Jurkat, Clone E6-1 (cell line): ENCODE measurements at places on chromosomes 6 and 20.

DNA sequence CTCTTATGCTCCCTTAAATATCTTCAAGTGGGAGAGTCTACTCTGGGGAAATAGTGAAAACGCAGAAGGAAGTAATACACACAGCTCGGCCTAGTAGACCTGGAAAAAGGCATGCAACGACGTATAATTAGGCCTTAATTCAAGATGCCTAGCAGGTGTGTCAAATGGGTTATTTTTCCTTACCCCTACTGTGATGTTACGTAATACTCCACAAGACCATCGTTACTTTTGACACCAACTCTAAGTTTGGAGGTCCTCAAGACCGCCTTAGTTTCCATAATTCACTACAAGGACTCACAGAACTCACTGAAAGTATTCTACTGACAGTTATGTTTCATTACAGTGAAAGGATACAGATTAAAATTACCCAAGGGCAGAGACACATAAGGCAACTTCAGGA lies 1024.3 kb upstream of the MAP3K7 start:
- DNase-seq, result no peak

DNA sequence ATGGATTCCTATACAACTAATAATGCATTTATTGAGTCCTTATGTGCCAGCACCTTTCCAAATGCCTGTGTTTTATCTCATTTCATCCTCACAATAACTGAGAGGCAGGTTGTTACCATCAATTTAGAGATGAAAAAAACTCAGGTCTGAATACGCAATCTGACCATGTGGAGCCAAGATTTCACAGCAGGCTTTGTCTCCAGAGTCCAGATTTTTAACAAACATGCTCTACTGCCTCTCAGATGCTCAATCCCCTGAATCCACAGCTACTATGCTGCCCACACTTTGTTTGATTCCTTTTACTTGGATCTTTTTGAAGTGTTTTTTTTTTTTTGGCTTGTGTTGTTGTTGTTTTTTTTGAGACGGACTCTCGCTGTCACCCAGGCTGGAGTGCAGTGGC lies 46.8 kb downstream of the B4GALT5 start:
- DNase-seq, result no peak

GRCh38 chr6:11231108-11231463 lies 1.4 kb downstream of the NEDD9 start:
- no peak for DNase-seq

GRCh38 chr6:137025786-137026730 lies 18.7 kb downstream of the IL20RA start:
- no peak for DNase-seq

- peak; percentile 75 for DNase-seq
Measured at GRCh38 chr20:59948828-59949720, 8.9 kb downstream of the FAM217B start.

- no peak for DNase-seq
Measured at GRCh38 chr6:113596387-113597230, 260.5 kb upstream of the MARCKS start.

DNA sequence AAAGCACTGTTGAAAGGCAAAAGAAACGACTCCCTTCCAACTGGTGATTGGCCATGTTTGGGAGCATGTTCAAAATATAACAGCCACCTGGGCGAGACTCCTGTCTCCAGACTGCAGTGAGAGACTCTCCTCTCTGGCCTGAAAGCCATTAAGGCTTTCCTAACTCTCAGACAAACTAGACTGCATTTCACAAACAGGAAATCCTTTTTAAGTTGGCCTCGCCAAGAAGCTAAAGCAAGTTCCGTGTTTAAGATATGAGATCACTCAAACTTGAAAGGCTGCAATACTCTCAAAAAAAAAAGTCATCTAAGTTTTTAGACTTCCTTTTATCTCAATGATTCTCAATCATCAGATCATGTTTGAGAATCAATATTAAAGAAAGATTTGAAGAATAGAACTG lies 117.0 kb downstream of the TFAP2A start:
- peak; percentile 28 for DNase-seq

- DNase-seq, result no peak
Measured at GRCh38 chr6:87718662-87719433, 16.8 kb upstream of the AKIRIN2 start.

DNA sequence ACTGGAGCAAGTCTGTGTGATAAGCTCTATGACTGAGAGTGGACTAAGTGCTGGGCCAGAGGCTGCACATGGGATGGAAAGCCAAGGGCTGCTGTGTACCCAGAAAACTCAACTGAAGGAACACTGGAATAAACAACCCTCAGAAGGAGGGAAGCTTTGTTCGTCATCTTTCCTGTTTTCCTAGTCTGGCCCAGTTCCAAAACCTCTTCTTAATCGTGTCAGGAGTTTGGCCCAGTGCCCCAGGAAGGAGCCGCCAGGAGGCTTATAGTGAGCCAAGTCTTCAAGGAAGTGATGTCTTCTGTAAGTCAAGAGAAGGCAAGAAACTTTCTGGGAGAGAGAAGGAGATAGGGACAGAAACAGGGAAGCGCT lies 23.3 kb upstream of the TOP1 start:
- no peak for DNase-seq

- DNase-seq, result peak; percentile 37
Measured at GRCh38 chr6:114342826-114343781, at the start of gene HS3ST5. Gene HS3ST5 (minus strand): TSS chr6:114343023. CDS start chr6:114062845, 280,178 bp downstream.

DNA sequence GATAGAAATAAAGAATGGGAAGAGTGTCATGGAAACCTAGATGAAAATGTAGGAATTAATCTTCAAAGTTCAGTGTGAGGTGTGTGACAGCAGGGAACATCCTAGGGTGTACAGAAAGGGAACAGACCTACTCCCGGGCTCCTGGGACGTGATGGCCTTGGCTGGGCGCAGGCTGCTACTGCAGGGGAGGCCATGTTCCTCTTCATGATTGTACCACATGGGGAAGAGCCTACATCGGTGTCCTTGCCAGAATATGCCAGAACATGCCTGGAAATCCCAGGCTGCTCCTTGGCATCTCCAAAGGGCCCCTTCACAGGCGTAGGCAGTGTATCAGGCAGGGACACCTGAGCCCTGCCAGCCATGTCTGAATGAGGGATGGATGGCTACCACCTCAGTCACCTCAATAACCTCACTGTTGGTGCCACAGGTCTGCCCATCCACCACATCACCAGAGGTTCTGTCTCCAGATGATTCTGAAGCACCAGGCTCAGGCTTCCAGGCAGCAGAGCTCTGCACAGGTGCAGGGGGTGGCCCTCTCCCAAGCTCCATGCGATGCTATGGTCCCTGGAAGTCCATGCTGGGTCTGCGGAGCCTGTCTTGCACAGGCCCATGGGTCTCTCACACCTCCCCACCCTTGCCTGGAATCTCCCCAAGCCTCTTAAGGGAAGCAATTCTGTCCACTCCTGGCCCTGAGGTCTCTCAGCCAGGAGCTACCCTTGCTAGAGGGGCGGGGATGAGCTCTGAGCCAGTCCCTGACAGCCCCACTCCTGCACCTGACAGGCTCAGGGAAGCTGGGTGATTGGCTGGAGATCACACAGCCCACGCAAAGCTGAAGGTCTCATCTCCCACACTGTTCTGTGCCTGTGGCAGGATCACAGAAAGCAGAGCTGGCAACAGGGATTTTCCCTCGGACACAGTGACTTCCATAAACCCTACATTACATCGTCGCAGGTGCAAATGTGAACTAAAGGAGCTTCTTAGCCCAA lies 20.2 kb downstream of the RAMACL start:
- DNase-seq, result no peak

GRCh38 chr6:31154436-31154835 lies 3.2 kb downstream of the CCHCR1 start:
- DNase-seq, result no peak

DNA sequence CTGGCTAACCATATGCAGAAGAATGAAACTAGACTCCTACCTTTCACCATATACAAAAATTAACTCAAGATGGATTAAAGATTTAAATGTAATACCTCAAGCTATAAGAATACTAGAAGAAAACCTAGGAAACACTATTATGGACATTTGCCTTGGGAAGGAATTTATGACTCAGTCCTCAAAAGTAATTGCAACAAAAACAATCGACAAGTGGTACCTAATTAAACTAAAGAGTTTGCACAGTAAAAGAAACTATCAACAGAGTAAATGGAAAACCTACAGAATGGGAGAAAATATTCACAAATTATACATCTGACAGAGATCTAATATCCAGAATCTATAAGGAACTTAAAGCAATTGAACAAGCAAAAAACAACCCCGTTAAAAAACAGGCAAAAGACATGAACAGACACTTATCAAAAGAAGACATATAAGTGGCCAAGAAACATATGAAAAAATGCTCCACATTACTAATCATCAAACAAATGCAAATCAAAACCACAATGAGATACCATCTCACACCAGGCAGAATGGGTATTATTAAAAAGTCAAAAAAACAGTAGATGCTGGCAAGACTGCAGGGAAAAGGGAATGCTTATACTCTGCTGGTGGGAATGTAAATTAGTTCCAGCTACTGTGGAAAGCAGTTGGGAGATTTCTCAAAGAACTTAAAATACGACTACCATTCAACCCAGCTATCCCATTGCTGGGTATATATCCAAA lies 31.9 kb downstream of the RALGAPB start:
- DNase-seq, result no peak

DNA sequence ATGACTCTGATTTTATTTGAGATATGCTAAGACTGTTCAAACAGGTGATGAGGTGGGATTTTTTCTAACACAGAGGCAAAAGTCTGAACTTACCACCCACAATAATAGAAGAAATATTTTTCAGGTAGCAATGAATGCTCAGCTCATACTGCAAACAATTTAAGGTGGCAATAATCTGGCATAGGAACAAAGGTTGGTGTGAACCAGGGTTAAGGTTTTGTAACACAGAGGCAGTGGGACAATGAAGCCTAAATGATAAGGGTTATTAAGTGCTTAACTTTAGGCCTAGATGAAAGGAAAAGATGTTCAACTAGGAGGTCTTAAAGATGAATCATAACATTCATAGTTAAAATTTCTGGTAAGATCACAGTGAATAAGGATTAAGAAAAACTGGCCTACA lies 4.9 kb downstream of the ASCC3 start:
- no peak for DNase-seq

DNA sequence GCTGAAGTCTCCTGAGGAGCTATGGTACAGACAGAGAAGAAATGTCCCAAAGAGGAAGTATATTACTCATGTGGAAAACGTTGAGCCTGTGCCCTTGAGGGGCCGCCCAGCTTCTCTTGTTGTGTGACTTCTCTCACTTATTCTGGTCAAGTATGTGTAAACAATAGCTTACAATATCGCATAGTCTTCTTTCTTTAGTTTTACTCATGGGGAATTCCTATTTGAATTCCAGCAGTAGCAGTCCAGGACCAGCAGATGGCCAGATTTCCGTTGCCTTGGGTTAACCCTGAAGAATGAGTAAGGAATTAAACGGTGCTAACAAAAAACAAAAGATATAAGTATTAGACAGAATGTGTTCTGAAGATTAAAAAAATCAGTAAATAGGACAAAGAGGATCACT lies 522.0 kb upstream of the GJE1 start:
- no peak for DNase-seq

DNA sequence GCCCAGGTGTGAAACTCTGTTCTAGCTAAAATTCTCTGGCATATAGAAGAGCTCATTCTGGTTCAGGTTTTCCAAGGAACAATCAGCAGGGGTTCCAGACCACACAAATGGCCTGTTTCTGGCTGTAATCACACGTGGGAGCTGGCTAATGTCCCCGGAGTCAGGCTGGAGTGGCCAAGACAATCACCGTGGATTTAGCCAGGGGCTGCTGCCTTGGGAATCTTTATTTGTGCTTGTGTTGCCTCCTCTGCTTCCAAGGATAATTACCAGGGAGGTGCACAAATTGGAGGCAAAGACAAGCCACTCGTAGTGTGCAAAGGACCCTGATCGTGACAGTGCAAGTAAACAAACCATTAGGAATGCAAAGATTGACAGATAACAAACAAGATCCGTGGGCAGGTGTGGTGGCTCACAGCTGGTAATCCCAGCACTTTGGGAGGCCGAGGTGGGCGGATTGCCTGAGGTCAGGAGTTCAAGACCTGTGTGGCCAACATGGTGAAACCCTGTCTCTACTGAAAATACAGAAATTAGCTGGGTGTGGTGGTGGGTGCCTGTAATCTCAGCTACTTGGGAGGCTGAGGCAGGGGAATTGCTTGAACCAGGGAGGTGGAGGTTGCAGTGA lies 77.3 kb downstream of the KCNB1 start:
- DNase-seq, result no peak

DNA sequence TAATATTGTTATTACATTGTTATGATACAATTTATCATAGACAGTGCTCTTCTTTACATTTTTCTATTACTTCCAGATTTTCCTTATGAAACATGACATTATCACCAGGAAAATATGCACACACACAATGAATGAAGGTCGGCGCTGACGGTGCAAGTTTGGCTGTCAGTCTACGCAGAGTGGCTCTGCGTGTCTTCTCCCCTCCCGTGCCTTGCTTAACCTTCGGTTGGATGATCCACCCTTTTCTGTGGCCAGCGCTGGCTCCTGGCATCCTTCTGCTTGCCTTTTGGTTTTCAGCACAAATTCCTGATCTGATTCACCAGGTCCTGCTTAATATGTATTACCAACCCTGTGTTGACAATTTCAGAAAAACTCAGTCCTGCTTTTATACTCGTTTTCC lies 157.4 kb downstream of the TSHZ2 start:
- DNase-seq, result no peak

DNA sequence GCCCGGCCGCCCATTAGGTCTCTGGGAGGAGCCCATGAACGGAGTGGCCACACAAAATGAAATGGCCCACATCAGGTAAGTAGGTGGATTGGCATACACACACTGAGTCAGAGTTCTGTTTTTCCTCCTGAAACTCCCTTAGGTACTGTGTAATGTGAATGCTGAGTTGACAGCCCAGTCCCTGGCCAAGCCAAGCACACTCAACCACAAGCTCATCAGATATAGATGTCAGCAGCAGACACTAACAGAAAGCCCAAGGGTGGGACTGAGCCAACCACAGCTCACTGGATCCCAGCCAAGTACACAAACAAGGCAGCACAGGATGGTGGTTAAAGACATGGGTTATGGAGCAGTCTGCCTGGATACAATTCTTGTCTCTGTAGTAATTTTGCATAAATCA lies 403.4 kb downstream of the GJA1 start:
- DNase-seq, result peak; percentile 31

DNA sequence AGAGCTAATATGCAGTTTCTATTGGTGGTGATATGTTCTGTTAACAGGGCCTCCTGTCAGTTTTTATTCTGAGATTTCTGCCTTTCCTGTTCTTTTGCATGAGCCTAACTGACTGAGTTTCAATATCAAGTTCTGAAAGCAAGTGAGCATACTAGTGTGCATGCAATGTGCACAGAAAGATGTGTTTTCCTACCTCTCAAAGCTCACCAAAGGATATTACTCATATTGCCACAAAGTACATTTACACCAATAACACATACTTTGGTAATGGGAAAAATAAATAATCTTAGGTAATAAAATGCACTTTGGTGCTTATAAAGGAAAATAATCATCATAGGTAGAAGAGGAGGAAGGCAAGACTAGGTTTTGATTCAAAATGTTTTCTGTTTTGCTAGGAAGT lies 195.0 kb downstream of the KHDC1L start:
- DNase-seq, result no peak
